Caki2 (cell line): ENCODE measurements at places on chromosomes 5 and 9. TPM values are rescaled to one million over a fixed set of nuclear protein-coding genes. Genes with fewer than 3 reads are reported as not detected.

The PCDHGB3 gene
- total RNA-seq = not detected in 2 replicates

The ATP10B gene
- total RNA-seq = not detected in 2 replicates

The LCN1 gene
- total RNA-seq = not detected in 2 replicates

The LPCAT1 gene
- 68.0 and 109 TPM in 2 replicates for total RNA-seq

The BTNL8 gene
- total RNA-seq = not detected in 2 replicates

The IRF1 gene
- 12.2 and 19.7 TPM in 2 replicates for total RNA-seq

The GARIN3 gene
- total RNA-seq = not detected in 2 replicates

The CERCAM gene
- total RNA-seq = 25.2 and 50.6 TPM in 2 replicates

The PTPRD gene
- 0.35 and 1.1 TPM in 2 replicates for total RNA-seq

The KIAA0825 gene
- 0.07 and 0.17 TPM in 2 replicates for total RNA-seq

The RPL37 gene
- 118 and 170 TPM in 2 replicates for total RNA-seq

The GM2A gene
- total RNA-seq = 18.3 and 21.8 TPM in 2 replicates
